ENCODE measurements at places on chromosomes 7 and 10.

DNA sequence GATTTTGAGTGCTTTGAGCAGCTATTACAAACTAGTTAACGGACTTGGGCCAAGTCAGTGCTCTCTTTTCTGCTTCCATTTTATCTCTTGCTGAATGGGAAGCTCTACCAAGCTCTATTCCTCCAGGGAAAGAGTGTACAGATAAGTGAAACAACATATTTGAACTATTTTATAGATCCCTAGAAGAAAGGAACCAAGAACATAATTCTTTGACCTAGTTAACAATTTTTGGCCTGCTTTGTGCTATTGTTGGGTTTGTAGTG lies 244.8 kb downstream of the PRKG1 start:
- DNase-seq = no peak

DNA sequence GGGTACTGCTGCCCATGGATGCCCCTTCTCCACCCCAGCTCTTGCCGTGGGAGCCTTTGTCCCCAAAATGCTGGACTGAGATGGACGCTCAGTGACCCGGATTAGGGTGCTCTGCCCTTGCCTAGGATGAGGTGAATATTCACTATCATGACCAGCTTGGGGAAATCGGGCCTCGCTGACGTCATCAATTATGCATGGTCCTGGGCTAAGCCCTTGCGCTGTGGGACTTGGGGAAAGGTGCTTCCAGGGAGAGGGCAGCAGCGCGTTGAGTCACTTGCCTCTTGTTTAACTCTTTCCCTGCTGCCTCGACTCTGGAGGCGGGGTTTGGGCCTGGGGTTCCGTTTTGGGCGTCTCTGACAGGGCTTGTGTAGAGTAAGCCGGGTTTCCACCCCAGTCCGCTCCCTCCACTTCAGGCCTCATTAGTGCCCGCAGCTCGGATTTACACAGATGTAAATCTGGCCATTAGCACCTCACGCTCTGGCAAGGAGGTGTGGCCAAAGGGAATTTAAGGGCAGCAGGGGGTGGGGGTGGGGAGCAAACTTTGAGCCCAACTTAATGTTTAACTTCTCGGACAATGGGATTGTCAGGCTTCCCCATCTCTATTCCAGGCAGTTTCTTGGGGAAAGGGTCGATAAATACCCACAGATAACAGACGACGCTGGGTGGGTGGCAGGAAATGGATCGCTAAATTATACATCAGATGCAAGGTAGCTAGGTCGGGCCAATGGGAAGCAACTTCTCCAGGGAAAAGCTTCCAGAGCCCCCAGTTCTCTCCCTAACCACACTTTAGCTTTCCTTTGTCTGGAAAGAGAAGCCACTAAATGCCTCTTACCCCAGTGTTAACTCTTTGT lies 51.3 kb upstream of the TCF7L2 start:
- no peak for DNase-seq

- no peak for DNase-seq
These were observed 90.9 kb downstream of the NEURL1 start for GRCh38 chr10:103584216-103585010.

DNA sequence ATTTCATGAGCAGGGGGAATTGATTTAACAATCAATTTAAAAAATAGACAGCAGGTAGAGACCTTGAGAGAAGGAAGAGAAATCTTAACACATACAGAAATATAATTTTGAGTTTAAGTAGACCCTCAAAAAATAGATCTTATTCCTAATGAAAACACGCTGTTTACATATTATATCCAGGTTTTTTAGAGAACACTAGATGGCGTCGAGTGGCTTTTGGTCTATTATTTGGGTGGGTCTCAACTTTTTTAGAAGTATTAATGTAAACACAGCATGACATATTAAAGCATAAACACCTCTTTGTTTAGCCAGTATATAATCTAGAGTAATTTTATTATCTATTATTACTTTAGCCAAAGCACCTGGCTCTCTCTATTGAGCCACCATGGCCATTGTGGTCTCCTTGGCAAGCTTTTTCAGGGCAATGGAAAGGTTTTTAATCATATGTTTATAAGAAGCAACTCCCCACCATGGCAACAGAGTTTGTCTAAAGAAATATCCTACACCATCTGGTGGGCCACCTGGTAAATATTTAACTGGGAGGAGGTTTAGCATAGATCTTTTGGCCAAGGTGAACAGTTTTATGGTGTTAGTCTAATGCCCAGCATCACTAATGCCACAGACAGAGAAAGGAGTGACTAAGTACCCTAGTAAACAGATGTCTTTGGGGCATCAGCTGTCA lies 59.7 kb upstream of the PRSS1 start:
- no peak for DNase-seq

- DNase-seq = no peak
These were observed 21.8 kb downstream of the VIM start for GRCh38 chr10:17249820-17250219.

DNA sequence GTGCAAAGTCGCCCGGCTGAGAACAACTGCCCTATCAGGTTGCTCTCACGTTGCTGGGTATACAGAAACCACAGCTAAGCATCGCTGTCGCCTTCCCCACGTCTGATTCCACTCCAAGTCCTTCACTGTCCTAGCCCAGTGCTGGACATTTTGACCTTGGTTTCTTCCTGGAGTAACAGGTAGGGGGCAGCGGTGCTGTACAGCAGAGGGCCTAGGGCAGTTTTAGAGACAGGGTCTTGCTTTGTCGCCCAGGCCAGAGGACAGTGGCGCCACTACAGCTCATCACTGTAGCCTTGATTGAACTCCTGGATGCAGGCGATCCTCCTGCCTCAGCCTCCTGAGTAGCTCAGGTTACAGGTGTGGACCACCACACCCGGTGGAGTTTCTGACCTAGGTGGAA lies 2.6 kb downstream of the CLDN15 start:
- DNase-seq = no peak

DNA sequence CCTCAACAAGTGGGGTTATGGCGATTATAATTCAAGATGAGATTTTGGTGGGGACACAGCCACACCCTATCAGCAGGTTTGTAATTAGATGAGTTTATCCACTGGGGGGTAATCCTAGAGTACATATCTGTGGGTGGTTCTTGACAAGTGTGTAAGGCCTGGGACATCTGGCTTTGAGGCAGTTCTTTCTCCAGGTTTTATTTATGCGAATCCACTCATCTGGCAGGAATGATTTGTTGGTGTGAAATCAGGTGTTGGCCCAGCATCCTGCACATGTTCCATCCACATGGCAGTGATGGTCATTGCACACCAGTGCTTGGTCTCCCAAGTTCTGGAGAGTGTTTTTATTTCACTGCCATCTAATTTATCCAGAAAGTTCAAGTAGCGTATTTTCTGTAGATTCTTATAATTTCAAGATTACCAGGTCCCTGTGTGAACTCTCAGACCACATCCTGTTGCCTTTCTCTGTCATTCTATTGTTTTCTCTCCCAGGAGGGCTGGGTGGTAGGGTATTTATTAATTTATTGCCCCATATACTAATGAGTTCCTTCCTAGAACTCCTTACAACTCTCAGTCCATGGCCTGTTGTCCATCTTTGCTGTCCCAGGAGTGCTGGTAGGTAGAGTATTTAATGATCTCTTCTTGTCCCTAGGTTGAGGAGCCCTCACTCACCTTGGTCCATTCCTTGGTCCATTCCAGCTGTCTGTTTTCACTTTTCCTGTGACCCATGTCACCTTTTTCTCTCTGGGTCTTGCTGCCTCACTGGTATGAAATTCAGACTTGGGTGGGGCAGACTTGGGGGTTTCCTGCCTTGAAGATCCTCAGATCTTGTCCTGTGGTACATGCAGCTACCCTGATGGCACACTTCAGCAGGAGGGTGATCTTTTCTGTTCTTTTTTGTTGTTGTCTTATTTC lies 10.4 kb downstream of the RALA start:
- no peak for DNase-seq

- no peak for DNase-seq
These were observed 1128.5 kb downstream of the TYW1 start for GRCh38 chr7:68125168-68125567.

All from activated naive CD4-positive, alpha-beta T cell treated with anti-CD3 and anti-CD28 coated beads, Interleukin-2, amount 50 U/mL, for 72 hours (primary cell).